Stimulated activated CD4-positive, alpha-beta T cell treated with anti-CD3 and anti-CD28 coated beads, Interleukin-15, amount 100 ng/mL, for 48 hours (primary cell): ENCODE measurements at places on chromosomes 3 and 15.

DNA sequence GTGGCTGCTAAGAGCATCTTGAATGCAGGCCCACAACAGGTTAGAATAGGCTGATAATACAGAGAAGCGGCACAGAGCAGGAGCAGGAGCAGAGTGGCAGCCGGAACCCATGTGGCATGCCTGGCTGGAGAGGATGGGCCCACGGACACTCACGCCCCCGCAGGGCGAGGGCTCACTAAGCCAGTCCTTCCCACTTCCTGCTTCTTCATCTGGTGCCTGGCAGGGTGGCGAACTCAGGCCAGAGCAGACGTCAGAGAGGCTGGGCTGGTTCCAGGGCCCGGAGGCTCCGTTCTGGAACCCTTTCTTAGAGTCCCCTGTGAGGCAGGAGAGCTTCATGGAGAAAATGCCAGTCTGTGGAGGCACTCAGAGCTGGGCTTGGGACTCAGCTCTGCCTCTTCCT is 195.1 kb downstream of the NTRK3 start:
- no peak for DNase-seq

- no peak for DNase-seq
Observed at GRCh38 chr15:67611370-67612369, 69.2 kb downstream of the MAP2K5 start.

DNA sequence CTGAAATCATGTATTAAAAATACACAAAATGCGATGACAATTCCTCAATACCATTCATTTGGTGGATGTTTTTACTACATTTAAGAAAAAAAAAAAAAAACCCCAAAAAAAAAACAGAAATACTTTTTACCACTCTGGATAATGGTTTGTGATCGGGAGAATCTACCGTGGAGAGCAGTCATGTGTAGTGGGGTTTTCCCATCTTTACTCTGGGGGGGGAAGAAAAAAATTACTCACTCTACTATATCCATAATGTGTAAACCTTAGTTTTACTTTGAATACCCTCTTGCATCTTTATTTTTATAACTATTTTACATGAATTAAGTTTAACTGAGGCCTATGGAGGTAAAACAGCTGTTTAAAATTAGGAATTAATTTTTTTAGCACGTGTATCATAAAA is 83.3 kb downstream of the ANKRD28 start:
- DNase-seq, result no peak

DNA sequence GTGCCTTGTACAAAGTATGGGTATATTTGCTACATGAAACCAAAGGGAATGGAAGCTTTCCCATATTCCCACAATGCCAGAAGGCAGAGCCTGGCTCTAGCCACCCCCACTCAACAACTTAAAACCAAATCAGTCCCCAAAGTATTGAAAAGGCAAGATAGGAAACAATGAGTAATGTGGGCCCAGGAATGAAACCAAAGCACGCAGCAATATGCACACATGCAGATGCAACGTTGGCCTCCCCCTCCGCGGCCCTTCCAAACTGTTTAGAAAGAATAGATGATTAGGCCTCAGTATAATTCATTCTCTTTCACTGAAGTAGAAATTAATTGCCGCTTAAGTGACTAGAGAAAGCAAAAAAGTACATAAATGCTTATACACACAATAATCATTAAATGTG is 59.1 kb downstream of the THRB start:
- DNase-seq, result no peak

DNA sequence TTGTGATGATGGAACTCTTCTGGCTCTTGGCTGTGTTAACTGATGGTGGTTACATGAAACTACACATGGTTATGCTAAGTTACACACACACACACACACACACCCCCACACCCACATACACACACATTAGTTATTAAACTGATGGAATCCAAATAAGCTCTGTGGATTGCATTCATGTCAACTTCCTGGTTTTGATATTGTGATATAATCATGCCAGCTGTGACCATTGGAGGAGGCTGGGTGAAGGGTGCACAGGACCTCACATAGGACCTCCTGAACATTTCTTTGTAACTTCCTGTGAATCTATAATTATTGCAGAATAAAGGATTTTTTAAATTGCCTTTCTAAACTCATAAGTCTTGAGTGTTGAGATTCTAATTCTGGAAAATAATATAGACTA is 58.9 kb upstream of the LIMD1 start:
- no peak for DNase-seq

DNA sequence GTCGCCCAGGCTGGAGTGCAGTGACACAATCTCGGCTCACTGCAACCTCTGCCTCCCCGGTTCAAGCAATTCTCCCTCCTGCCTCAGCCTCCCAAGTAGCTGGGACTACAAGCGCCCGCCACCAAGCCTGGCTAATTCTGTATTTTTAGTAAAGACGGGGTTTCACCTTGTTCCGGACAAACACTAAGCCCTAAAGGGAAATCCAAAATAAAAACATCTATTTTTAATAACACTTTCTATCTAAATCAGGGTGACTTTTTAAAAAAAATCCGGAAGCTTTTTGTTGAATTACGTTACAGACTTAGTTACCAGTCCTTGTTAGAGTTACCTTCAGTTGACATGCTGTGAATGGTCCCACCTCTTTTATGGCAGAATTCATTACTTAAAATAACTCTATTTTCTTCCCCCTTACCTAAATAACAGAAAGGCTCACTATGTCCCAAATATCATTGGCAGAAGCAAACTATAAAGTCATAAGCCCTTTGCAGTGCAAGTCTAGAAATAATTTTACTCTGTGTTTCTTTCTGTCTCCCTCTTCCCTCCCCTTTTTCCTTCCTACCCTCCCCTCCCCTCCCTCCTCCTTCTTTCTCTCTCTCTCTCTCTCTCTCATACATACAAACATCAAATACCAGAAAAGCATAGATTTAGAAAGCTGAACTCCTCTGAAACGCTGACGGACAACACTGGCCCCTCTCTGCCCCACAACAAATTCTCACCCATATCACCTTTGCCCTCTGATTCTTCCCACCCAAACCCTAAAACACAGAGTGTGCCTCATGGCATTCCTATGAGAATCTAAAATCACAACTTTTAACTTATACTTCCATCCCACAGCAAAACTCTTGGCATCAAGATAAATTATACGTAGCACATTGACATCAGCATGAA is 18.3 kb downstream of the THBS1 start:
- no peak for DNase-seq

DNA sequence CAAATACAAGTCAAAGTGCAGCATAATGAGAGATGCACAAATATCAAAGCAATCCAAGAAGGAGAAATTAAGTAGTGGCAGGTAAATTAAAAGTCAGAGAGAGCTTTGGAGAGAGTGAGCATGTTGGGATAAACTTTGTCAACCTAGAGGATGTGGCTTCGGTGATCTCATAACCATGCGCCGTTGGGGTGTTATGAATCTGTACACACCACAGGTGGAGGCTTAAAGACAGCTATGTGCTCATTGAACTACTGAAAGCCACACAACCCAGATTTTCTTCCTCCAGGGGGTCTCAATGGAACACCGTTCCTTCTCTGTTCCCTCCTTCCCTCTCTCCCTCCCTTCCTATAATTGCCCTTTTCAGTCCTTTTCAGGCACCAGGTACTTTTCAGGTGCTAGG is 52.0 kb downstream of the SUCNR1 start:
- no peak for DNase-seq

- DNase-seq, result no peak
Observed at GRCh38 chr3:58202917-58203360, 7.8 kb downstream of the DNASE1L3 start.

DNA sequence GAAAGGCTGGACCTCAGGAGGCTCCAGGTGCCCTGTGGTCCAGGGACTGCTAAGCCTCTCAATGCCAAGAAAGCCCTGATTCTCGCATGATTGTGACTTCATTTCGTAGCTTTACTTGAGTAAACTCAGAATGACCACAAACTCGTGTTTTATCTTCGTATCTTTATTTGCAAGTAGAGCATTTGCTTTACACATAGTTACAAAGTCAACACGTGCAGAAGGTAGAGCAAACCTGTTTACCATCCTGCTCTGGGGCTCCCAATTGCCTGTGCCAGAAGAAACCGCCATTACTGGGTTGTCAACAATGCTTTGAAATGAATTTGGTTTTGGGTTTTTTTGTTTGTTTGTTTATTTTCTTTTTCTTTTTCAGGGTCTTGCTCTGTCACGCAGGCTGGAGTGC is 5.8 kb upstream of the MESP1 start:
- DNase-seq, result no peak

GRCh38 chr3:66789580-66790237 is 208.4 kb upstream of the KBTBD8 start:
- DNase-seq, result no peak

DNA sequence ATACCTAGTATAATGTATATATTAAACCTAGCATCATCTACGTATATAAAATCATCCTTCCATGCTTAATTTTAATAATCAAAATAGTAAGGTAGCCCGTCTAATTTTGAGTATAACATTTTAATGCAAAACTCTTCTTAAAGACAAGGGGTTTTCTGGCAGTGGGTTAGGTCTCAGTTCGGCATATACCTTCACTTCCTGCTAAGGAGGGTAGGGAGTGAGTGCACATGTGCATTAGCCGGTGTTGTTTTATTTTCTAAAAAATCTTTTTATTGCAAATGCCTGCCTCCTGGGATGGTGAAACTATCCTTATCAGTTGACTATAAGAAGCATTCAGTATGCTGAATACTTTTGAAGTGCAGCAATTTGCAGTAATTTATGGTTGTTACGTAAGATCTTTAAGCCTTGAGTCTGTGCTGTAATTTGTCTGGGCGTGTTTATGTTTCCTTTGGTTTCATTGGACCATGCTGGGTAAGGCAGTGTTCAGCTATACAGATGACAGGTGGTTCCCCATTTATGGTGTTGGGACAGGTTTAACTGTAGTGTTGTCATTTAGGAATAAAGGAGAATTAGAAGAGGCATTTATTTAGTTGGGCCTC is 11.7 kb downstream of the ARHGEF26 start:
- DNase-seq, result no peak

DNA sequence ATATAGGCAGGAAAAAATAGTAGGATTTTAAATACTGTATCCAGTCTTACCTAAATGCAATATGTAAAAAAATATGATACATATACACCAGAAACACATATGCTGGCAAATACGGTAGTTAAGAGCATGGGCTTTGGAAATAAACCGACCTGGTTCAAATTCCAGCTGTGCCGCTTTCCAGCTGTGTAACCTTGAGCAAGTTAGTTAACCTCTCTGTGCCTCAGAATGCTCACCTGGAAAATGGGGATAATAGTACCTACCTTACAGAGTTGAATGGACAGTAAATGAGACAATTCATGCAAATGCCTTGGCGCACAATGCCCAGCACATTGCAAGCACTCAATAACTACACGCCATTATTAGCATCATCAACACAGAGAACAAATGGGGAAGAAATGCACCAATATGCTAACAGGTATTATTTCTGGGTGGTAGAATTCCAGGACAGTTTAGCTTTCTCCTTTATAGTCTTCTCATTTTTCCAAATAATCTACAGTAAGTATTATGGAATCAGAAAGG is 50.6 kb downstream of the SUMF1 start:
- no peak for DNase-seq

GRCh38 chr3:109944836-109945235 is 607.5 kb upstream of the DPPA4 start:
- DNase-seq, result no peak

DNA sequence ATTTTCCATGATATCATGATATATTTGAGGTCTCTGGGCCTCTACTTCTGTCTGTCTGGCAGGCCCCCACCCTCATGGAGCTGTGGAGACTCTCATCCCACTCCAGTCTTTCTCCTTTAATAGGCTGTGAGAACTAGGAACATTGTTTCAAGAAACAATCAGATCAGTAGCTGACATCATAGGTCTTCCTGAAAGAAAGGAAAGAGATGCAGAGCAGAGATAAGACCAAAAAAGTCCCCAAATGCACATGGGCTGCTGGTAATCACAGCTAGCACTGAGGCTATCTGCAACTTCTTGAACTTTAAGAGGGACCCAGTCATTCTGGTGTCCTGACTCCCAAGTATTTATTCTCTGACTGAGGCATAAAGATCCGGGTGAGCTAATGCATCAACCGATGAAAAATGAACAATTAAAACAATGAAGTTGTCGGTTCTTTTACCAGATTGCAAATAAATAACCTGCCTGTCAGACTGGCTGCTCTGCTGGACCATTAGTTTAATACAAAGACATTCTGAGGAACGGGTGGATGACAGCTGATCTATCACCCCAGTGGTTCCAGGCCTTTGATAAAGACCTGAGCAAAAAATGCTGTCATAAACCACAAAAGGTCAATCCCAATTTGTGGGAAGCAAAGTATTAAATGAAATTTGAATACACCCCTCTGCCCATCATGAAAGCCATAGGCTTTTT is 780.8 kb upstream of the GOLIM4 start:
- no peak for DNase-seq

GRCh38 chr15:69665641-69666111 is 213.1 kb downstream of the RPLP1 start:
- no peak for DNase-seq

DNA sequence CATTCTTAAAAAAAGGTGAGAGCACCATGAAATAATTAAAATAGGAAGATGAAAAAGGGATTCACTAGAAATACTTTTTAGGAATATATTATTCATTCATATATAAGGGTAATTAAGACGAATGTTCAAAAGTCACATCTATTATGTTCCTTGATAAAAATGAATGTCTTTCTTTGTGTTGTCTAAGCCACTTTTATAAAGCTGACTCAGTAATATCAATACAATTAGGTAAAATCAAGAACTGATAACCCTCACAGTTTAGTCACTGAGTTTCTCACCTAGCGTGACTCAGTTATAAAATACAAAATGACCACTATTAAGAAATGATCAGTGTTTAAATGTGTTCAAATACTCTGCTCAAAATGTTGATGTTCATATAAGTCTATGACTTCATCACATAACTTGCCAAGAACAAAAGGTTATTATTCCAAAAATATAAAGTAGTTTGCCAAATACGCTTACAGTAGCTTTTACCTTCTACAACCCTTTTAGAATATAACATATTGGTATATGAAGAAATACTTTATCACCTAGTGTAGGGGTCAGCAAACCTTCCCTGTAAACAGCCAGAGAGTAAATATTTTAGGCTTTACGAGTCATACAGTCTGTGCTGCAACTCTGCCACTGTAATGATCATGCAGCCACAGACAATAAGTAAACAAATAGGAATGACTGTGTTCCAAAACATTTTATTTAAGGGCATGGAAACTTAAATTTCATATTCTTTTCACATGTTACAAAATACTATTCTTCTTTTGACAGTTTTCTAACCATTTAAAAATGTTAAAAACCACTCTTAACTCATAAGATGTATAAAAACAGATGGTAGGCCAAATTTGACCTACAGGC is 369.8 kb downstream of the TBC1D5 start:
- DNase-seq, result no peak

- DNase-seq, result no peak
Observed at GRCh38 chr3:71786217-71786549, 1.2 kb upstream of the PROK2 start.
